Chondrocyte (in vitro differentiated cells): ENCODE measurements at places on chromosomes 2 and 18. TPM values are rescaled to one million over a fixed set of nuclear protein-coding genes. Genes with fewer than 3 reads are reported as not detected.

Gene LHCGR
- total RNA-seq: not detected in 3 replicates

Gene CTAGE1
- total RNA-seq: 0.12 to 0.13 TPM in 2 of 3 replicates, not detected in the other

Gene GAL3ST2
- 0.52 to 1.3 TPM in 2 of 3 replicates, not detected in the other for total RNA-seq

Gene TPO
- not detected in 3 replicates for total RNA-seq

Gene CROCC2
- not detected in 3 replicates for total RNA-seq

Gene CGREF1
- total RNA-seq: 9.6 to 15.9 TPM (median 13.5 TPM) in 3 replicates

DNA sequence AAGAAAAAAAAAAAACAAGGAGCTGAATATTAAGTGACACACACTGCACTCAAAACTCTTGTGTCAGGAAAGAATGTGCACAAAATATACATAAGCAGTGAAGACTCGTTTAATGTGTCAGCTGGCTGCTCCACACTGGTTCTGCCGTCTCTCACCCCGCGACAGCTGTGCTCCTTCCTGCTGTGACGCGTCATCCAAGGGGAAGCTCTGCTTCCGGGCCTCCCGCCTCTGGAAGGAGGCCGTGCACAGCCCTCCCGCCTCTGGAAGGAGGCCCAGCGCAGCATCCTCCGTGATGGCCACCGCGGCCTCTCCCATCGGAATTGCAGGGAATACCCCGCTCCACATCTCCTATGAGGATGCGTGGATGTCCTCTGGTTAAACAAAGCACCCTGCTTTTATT lies 151.0 kb downstream of the HDAC4 start:
- no peak for DNase-seq

GRCh38 chr2:78861546-78861945 lies 164.0 kb upstream of the REG3G start:
- no peak for DNase-seq

GRCh38 chr2:225190987-225191386 lies 148.7 kb upstream of the DOCK10 start:
- no peak for DNase-seq

DNA sequence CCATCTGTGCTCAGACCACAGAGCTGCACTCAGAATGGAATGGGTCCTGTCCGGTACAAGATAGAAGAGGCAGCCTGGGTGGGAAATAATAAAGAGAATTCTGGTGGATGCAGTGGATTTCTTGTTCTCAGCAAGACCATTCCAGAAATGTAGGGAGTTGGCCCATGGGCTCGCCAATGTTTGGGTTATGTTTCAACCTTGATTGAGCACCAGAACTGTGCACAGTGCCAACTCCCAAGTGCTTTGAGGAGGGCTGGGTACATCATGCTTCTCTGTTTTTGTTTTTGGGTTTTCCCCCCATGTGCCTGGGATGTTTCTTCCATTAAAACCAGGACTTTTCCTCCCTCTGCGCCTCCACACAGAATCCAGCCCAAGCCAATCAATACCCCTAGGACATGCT lies 304.1 kb downstream of the TNS1 start:
- no peak for DNase-seq

- DNase-seq: no peak
These were observed at the start of gene STEAP3 for GRCh38 chr2:119223521-119224390. STEAP3 (plus strand) TSS chr2:119223834; CDS start chr2:119231013, 7,179 bp downstream.

GRCh38 chr2:241071677-241072111 lies 30.4 kb downstream of the MTERF4 start:
- no peak for DNase-seq

GRCh38 chr2:133130548-133131246 lies 437.6 kb downstream of the NCKAP5 start:
- no peak for DNase-seq

GRCh38 chr2:163551616-163552373 lies 184.0 kb downstream of the FIGN start:
- no peak for DNase-seq

- no peak for DNase-seq
These were observed 49.5 kb downstream of the CTDP1 start for GRCh38 chr18:79728931-79729586.

GRCh38 chr18:56118422-56118821 lies 520.0 kb downstream of the TXNL1 start:
- DNase-seq: no peak

GRCh38 chr18:55763298-55763697 lies 175.3 kb upstream of the TCF4 start:
- DNase-seq: no peak

- no peak for DNase-seq
These were observed 296.2 kb upstream of the SPRED2 start for GRCh38 chr2:65728477-65729180.

DNA sequence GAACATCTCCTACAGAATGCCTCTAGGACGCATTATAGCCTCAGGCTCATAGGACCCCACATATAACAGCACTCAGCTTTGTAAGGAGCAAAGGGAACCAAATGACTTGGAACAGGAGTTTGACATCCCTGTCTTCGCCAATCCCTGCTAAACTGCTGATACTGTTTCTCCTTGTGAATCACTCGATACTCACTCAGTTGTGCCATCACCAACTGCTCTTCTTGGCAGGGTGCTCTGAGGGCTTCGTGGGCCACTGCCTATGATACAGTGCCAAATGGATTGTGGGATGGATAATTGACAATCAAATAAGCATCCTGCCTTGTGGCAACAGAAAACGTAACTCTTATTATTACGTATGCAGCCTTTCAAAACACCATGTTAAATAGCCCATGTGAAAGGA lies 396.3 kb downstream of the RIT2 start:
- no peak for DNase-seq
